Suprapubic skin (tissue), 4 donors: ENCODE measurements at places on chromosomes 12 and 14. TPM values are rescaled to one million over a fixed set of nuclear protein-coding genes. Genes with fewer than 3 reads are reported as not detected.

GRCh38 chr14:103104389-103104653 is 9.8 kb downstream of the EXOC3L4 start:
- no peak for DNase-seq

Gene ETNK1
- 61.4 TPM for total RNA-seq

GRCh38 chr14:22526744-22527143 is 62.3 kb downstream of the DAD1 start:
- no peak for DNase-seq

GRCh38 chr14:53881921-53882320 is 74.7 kb downstream of the BMP4 start:
- no peak for DNase-seq

Gene RERG
- total RNA-seq = 23.9 TPM

GRCh38 chr14:56449670-56450213 is 129.9 kb upstream of the TMEM260 start:
- DNase-seq = no peak

Gene PLXNC1
- 15.6 TPM for total RNA-seq

Gene PARPBP
- 3.5 TPM for total RNA-seq

GRCh38 chr14:54698501-54698900 is 131.6 kb downstream of the SAMD4A start:
- DNase-seq = no peak

GRCh38 chr14:64303471-64303917 is 9.3 kb upstream of the ESR2 start:
- no peak for DNase-seq

DNA sequence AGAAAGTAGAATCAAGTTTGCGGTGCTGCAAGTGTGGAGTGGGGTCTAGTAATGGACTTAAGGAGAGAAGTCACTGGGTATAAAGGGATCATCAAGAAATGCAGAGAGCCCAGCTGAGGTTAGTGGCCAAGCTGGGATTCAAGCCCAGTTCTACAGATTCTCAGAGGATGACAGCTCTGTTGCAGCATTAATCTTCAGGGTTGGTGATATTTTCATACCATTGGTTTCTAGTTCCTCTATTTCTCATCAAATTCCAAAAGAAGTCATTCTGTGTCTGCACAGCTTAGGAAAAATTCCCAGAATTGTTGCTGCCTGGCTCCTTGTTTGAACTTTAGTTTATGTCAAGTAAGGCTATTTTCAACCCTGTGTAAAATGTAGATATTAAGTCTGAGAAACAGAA is 169.5 kb upstream of the NTF3 start:
- DNase-seq = no peak

Gene PLCZ1
- total RNA-seq = not detected

DNA sequence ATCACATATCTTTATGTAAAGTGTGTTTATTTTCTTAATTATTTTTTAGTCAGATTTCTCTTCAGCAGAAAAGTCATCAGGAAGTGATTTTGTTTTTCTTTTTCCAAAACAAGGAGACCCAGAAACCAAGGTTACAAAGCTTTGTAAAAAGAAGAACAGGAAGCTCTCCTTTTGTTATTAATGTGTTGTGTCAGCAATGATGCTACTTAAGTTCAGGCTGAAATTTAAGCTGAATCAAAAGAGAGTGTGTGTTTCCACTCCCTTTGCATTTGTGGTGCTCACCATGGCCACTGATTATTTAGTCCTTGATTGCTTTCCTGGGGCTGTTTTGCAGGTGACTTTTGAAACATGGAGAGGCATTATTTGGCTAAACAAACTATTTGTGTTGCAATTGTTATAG is 155.3 kb upstream of the ATP2B1 start:
- no peak for DNase-seq

DNA sequence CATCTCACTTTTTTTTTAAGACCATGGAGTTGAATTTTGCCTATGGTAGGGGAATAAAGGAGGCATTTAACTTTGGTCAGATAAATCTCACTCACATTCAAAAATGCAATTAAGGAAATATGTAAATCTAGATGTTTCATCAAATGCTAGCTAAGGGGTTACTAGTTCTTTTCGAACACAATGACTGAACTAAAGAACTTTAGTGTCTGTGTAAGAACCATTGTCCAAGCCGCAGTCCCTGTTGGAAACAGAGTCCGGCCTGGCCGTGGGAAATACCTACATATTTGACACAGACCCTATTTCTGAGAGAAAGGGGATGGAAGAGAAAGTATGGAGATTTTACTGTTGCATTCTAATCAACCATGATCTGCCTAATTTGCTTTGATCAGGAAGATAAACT is 17.4 kb downstream of the LGR5 start:
- no peak for DNase-seq

GRCh38 chr12:54683398-54683797 is 35.2 kb upstream of the DCD start:
- no peak for DNase-seq

Gene CLEC4D
- total RNA-seq = not detected

DNA sequence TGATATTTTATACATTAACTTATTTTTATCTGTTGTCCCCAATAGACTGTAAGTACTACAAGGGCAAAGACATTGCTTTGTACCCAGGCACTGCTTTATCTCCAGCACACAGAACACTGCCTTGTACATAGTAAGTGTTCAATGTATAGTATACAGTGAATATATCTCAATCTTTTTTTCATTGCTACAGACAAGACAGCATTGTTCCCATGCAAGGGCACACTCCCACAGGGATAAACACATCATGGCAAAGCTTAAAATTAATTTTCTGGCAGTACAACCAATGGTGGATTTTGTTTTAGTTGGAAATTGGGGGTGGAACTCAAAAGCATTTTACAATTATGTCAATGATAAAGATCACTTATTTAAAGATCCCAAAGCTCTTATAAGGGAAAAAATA is 112.3 kb upstream of the EEA1 start:
- DNase-seq = no peak

- peak; percentile 76 for DNase-seq
Observed at GRCh38 chr12:52063981-52064649, 5.7 kb upstream of the ATG101 start.

DNA sequence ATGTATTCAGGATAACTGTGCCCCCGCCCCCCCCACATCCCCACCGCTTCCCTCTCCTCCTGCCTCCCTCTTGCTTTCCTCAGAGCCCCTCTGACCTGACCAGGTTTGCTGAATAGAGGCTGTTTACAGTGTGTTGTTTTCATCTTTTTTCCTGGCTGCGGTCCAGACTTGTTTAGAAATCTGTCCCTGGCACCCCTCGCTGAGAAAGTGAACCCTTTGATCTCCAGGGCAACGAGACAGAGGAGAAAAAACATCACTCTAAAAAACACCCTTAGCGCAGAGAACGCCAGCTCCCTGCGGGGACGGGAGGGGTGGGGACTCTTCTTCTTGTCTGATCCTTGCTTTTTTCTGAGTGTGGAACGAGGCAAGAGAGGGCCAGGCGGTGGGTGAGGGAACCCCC is 22.5 kb downstream of the SDS start:
- no peak for DNase-seq

Gene SOAT2
- not detected for total RNA-seq

DNA sequence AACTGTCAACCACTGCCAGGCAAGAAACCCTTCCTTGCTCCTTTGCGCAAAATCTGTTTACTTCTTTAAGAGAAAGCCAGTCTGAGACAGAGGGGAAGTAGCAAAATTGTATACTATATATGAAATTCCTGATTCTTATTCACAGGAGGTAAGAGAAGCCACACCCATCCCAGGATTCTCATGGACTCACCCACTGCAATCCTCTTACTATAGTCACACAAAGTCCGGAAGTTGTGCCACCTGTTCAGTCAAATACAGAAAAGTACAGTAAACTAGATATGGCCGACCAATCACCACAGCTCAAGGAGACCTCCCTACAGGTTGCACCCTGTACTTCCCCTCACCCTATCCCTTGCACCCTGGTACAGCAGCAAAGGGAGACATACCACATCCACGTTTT is 2.9 kb downstream of the PRMT5 start:
- DNase-seq = no peak

DNA sequence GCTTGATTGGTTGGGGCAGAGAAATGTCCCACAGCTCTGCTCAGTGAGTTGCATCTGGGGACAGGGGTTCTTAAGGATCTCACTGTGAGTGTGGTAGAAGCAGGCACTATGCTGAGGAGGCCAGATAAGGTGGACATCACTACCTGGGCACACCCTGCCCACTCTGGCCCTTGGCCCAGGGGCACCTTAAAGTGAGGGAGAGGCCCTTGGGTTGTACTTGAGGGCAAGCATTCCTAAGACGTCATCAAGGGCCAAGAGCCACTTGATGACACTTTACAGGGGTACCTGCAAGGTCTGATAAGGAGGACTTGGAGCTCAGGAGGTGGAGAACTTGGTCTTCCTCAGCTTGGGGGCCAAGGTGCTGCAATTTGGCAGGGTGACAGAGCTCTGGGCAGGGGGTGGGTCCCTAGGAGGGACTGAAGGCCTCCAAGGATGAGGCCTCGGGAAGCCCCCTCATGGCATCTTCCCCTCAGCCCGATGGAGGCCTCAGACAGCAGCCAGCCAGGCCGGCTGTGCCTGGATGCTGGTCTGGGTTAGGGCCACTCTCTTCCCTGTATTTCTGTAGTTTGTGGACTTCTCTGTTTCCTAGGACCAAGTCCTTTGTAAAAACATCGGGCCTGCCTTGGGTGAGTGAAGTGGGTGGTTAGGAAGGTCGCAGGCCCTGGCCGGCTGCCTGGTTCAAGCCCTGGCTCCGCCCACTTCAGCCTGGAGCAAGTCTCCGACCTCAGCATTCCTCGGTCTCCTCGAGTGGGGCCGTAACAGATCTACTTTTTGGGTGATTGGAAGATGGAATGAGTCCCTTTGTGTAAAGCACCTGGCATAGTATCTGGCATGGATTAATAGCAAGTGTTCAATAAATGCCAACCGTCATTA is 24.8 kb downstream of the GPR68 start:
- no peak for DNase-seq

DNA sequence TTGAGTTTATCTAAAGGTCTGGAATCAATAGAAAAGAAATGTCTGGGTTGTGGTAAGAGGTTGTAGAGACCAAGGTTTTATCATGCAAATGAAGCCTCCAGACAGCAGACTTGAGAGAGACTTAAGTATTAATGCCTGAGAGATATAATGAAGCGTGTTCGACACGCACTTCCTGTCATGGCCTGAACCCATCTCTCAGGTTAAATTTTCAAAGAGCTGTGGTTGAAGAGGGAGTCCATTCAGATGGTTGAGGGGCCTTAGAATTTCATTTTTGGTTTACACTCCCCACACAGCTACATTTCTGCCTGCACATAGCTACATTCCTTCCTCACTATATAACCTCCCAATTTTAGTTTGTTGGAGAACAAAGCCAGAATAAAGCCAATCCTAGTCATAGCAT is 10.1 kb upstream of the CLEC12A start:
- DNase-seq = no peak

Gene KRT79
- total RNA-seq = 149 TPM

DNA sequence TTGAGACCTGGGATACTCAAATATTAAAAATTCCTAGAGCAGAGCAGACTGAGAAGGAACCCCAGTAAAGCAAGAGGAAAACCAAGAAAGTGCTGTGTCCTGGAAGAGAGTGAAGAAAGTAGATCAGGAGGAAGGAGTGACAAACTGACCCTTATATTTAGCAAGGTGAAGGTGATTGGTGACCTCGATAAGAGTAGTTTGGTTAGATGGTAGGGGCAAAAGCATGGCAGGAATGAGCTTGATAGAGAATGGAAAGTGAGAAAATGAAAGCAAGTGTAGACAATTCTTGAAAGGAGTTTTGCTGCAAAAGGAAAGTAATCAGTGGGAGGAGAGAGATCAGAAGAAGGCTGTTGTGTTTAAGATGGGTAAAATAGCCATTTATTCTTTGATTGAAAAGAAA is 51.1 kb downstream of the RASSF8 start:
- no peak for DNase-seq

DNA sequence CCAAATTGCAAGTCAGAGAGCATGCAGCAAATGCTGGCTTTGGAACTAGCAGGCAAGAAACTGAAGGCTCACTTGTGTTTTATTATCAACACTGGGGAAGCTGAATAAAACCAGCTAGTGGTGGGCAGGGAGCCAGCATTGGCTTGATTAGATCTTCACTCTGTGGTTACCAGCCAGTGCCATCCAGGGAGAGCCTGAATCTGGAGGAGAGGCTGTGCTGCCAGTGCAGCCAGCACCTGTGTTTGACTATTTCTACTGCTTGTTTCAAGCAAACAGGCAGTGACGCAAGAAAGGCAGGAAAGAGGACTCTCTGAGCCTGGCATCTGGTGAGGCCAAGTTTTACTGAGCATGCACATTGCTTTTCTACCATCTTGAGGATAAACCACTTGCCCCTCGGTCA is 247.0 kb downstream of the PHLDA1 start:
- peak; percentile 66 for DNase-seq

Gene IQSEC3
- total RNA-seq = not detected

Gene RD3L
- total RNA-seq = not detected

DNA sequence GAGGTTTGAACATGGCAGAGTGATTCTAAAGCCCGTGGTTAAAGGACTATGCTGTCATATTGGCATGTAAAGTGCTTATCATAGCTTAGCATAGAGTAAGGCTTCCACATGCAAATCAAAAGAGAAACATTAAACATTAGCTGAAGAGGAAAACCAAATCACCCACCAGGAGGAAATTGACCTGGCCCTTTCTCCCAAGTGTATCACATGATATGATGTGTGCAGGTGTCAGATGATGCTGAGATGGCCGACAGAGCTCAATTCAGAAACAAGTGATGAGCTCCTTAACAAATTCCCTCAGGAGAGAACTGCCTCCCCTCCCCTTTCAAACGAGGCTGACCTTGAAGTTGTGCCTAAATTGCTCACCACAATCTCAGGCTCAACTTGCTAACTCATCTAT is 217.1 kb upstream of the BTG1 start:
- DNase-seq = no peak

Gene GPR137C
- 0.17 TPM for total RNA-seq

Gene NPFF
- total RNA-seq = not detected

GRCh38 chr14:93959239-93960107 is 16.9 kb downstream of the ASB2 start:
- DNase-seq = no peak

- DNase-seq = no peak
Observed at GRCh38 chr12:130100634-130101362, 61.5 kb upstream of the FZD10 start.

DNA sequence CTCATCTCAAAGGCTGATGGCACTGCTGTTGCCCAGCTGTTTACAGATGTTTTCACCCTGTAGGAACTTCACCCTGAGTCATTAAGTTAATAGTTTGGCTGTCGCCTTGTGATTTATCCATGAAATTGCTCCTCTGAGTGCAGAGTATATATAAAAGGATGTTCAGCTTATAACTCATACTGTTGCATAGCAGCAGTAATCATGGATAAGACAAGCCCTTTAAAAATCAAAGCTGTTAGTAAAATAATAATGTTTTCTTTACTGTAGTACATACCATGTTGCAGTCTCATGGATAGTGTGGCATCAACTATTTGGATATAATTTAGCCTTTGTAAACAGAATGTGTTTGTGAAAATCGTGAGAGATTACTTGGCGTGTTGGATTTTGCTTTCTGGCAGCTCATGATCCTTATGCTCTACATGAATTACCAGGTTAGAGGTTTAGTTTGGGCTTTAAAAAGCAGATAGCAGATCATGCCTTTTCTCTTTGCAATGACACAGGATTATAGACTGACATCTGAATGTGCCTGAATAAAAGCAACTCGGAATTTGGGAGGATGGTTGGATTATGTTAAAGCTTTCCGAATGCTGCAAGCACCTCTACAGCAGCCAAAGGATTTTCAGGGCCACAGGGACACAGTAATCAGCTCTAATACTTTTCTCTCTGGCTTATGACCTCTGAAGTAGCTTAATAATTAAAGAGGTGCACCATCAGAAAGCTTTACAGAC is 279.7 kb upstream of the ATP2B1 start:
- no peak for DNase-seq
